ENCODE measurements at places on chromosomes 13 and 19.

DNA sequence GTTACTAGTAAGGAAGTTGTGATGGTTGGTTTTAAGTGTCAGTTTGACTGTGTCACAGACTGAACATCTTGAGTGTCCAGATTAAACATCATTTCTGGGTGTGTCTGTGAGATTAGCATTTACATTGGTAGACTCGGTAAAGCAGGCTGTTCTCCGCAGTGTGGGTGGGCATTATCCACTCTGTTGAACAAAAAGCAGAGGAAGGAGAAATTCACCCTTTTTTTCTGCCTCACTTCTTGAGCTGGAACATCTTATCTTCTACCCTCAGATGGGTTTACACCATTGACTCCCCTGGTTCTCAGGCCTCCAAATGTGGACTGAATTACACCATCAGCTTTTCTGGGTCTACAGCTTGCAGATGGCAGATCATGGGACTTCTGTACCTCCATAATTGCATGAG, 63.7 kb upstream of the ZDHHC20 start:
- no peak for DNase-seq

- DNase-seq, result peak; percentile 47
Measured at GRCh38 chr19:49145573-49146407, 9.4 kb downstream of the HRC start.

DNA sequence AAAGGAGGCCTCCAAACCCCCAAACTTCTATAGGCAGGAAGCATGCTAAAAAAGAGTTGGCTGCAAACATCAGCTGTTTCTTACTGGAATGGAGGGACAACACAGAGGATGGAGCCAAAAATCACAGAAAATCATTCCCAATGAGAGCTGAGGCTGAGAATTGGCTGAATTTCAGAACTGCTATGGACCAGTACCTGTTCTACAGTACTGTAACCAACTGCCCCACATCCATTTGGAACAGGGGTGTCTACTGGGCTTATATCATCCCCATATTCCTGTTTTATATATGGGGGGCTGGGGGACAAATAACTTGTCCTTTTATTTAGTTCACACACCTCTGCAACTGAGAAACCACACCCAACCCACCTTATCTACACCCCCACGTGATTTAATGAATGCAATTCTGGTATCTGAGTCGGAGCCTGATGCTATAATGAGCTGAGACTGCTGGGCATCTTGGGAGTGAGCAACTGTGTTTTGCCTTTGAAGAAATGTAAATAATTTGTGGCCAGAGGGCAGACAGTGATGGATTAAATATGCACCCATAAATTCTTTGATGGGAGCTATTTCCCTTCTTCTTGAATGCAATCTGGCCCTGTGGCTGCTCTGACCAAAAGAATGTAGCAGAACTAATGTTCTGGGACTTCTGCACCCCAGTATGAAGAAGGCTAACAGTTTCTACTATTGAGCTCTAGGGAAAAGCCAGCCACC, 82.6 kb downstream of the TBC1D4 start:
- no peak for DNase-seq

DNA sequence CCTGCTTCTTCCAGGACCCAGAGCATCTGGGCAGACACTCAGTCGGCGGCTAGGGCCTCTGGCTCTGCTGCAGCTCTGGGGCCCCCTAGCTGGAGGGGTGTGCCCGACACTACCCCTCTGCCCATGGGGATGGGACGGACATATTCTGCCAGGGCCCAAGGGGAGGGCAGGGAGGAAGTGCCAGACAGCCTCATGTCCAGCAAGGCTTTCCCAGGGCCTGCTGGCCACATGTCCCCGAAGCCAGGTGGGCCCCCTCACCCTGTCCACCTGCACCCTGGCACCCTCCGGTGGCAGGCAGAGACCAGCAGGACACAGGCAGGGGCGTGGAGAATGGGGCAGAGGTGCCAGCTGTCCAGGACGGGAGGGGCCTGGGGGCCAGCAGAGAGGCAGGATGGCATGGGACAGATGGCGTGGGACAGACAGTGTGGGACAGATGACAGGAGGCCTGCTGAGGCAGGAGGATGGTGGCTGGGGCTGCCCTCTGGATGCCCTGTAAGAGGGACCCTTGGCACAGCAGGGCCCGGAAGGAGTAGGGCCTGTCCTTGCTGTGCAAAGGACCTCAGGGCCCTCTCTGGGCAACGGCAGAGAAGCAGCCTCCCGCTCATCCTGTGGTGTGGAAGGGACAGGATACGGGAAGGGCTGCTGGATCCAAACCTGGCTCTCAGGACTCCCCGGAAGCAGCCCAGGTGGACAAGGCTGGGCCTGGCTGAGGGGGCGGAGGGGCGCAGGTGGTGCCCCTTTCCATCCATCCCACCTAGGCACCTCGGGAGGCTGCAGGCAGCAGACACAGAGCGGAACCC, 29.1 kb downstream of the CEBPG start:
- DNase-seq, result no peak

DNA sequence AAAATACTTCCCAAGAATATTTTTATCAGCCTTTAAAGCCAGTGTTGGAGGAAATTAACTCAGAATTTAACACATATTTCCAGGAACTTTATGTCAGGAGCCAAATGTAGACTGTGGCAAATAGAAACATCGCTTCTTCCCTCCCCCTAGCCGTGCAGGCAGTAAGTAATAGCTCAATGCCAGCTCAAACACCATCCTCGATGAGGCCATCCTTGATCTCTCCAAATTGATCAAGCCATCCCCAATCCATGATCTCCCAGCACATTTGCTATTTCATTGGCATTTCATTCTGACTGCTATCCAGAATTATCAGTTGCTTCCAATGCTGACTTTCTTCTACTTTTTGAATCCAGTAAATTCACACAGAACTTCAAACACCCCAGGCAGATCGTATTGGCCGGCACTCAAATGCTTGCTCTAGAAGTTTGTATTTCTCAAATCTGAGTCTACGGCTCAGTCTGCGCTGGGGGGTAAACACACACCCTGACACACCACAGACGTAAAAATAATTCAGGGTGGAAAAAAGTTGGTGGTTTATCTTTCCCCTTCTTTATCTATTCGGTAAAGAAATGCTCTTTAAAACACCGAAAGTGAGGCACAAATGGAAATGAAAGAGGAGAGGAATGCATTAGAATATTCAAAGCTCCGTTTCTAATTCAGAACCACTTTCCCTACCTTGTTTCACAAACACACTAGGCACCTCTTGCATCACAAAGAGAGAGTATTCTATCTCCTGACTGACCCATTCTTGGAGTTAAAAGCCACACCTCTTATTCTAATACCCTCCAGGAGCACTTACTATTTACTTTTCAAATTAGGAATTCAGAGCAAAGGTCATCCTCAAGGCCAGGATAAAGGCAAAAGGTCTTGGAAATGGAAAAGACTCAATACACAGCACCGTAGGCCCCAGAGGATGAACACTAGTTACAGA, 991 bp downstream of the OBI1 start:
- DNase-seq, result no peak

DNA sequence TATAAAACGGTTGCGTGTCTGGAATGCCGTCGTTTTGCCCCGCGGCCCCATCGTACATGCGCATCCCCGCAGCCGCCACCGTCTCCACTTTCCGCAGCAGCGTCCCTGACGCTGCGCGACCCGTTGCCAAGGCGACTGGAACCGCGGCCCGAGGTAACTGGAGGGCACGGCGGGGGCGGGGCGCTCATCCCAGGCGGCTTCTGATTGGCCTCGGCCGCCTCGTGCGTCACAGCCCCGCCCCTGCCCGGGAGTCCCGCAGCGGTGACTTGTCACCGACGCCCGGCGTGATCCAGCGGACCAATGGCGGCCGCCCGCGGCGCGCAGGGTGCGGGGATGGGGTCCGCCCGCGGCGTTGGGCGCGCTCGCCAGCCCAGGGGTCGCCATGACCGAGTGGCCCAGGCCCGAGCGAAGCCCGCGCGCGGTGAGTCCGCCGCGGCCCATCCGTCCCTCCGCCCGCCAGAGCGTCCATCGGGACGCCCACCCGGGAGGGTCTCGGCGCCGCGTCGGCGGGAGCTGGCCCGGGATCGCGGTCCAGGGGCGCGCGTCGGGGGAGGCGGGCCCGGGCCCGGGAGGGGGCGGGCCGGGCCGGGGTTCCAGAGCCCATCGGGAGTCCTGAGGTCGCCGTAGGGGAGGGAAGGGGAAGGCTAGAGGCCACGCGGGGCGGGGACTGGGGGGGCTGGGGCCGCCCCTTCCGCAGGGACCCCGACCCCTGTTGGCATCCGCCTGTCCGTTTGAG, at the start of gene ZSCAN1:
ZSCAN1 (plus strand) TSS at position 285 of the 736 bp plus-strand sequence. CDS start 3,812 bp downstream, outside the sequence.
- peak; percentile 75 for DNase-seq

- DNase-seq, result no peak
Measured at GRCh38 chr13:111325941-111326620, 5.6 kb downstream of the TEX29 start.

GRCh38 chr13:94559222-94559795, 36.6 kb downstream of the TGDS start:
- no peak for DNase-seq

DNA sequence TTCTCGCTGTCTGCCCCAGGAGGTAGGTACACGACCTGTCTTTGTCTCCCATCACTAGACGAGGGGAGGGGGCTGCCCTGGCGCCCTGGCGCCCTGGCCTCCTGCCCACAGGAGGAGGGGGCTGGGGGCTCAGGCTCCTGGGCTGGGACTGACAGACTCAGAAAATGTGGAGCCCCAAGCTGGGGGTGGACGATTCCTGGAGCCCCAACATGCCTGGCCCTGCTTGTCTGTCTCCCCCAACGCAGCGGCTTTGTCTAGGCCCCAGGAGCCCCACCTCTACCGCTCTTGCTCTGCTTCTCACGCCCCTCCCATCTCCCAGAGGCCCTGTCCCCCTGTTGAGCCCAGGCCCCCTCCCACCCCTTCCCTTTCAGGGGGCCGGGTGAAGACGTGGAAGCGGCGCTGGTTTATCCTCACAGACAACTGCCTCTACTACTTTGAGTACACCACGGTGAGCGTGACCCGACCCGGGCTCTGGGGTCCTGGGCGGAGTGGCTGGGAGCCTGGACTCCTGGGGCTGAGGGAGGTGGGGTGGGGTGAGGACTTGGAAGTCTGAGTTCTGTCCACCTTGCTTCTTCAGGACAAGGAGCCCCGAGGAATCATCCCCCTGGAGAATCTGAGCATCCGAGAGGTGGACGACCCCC, 8.6 kb downstream of the CYTH2 start:
- no peak for DNase-seq

DNA sequence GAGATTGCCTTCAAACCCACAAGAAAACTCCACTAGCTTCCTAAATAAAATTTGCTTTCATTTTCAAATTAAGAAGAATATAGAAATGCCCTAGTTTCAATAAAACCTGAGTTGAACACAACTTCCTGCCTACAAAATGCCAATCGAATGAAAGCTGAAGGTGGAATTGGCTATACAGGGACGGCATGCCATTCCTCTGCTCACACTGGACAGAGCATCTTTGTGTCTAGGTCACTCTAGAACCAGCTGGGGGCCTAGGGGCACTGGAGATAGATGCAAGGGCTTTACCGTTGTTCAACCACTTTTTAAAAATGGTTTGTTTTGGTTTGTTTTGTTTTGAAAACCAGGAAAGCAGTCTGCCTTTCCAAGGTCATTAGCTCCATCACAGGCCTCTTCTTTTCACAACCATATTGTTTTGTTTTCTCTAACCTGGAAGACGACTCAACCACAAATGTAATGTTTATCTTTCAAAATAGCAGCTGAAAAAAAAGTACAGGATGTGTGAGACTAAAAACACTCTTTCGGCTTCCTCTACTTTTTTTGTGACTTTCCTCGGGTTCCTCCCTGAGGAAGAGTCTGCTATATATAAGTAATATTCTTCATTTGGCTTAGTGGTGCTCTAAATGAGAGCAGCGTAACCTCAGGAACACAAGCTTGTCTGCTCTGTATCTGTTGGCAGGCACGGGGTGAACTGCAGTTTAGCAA, 11.9 kb upstream of the ITM2B start:
- no peak for DNase-seq

All from hypothalamus (tissue), 51 donors.